ENCODE measurements at places on chromosomes 16 and 17.

DNA sequence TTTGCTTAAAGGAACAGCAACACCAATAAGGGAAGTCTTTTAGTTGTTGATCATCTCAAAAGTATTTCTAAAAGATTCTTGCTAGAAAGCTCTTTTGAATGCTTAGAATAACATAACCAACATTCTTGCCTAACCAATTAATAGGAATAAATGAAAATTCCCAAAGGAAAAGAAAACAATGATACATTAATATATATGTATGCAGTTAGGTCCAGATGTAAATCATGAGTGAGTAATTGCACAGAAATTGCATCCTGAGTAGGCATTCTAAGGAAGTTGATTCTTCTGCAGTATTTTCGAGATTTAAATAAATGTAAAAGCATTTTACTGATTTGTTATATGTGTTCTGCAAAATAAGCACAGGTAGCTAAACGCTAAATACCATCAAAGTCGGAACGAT, 22.1 kb downstream of the COX10 start:
- DNase-seq: no peak

GRCh38 chr17:13047011-13047606, 29.3 kb upstream of the ELAC2 start:
- no peak for DNase-seq

DNA sequence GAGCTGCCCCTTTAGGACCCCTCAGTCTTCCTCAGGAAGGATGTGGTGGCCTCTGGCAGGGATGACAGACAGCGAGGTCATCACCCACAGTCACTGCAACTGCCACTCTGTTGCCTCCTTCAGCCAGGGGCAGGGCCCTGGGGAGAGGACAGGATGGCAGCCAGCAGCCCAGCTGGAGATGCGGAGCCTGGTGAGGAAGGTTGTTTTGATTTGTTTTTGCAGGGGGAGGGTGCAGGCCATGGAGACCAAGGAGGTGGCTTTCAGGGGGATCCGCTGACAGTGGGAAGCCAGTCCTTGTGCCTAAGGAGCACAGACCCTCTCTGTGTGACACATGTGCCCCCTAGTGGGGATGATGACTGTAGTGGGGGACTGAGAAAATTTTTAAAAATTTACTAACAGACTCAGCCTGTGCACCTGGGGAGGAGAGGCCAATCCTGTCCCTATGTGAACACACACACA, 7.4 kb downstream of the PRCD start:
- DNase-seq: no peak

DNA sequence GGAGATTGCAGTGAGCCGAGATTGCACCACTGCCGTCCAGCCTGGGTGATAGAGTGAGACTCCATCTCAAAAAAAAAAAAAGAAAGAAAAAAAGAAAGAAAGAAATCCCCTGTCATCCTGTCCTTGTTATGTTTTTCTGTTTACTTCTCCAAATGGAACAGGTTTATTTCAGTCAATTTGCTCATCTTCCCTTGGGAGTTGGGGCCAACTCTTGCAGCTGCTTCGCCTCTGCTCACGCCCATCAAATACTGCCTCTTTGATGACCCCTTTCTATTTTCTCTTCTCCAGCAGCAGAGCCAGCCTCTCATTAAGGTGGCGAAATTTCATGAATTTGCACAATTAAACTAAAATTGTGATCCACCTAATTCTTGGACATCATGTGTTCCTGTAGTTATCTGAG, 173.4 kb downstream of the ZNF18 start:
- DNase-seq: no peak

DNA sequence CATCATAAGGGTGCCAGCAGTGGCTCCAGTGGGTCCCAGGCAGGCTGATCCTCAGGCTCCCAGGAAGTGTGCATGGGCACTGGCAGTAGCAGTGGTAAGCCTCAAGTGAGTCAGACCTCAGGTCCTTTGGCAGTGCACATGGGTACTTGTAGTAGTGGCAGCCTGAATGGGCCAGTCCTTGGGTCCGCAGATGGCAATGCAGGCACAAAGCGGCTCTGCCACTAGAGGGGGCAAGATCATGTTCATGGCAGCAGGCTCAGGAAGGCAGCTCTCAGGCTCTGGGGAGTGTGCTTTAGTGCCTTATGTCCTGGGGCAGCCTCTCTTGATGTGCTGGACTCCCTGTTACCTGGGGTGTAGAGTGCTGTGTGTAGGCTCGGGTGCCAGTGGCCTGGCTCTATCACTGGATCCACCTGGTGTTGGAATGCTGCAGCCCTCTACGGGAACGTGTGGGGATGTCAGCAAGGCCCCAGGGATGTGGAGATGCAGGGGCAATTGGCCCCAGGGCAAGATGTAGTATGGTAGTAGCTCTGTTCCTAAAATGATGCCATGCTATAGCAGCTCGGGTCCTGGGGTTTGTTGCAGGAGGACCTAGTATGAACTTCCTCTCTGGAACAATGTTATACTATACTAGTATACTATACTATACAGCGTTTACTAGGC, 11.0 kb downstream of the ACSM3 start:
- DNase-seq: no peak

- no peak for DNase-seq
Measured at GRCh38 chr17:4209611-4210010, 54.2 kb downstream of the ANKFY1 start.

- no peak for DNase-seq
Measured at GRCh38 chr16:81514041-81514559, 69.5 kb downstream of the CMIP start.

DNA sequence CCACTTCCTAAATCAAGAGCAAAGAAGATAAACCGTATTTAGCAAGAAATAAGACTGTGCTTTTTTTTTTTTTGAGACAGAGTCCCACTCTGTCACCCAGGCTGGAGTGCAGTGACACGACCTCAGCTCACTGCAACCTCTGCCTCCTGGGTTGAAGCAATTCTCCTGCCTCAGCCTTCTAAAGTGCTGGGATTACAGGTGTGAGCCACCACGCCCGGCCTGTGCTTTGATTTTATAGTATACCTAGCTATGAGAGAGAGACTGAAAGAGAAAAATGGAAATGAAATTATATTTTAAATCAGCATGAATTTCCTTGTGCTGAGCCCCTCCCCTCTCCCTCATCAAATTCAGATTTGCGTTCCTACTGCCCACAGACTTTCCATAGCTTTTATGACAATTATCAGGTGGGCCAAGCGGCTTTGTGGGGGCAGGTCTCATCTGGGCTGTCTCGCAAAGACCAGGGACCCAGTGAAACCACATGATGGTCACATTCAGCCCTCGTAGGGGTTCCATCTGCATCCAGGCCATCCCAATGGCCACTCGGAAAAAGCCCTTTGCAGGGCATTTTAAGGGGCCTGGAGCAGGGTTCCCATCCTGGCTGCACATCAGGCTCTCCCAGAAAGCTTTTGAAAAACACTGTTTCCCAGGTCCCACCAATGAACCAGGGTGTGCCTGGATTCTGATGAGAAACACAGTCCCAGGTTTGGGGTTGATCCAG, 8.5 kb downstream of the CACNG1 start:
- no peak for DNase-seq

Measured in vagina (tissue), 2 donors.